ENCODE measurements at places on chromosomes 16 and 17.

GRCh38 chr17:40015998-40016985, 1.1 kb downstream of the CSF3 start:
- no peak for DNase-seq

DNA sequence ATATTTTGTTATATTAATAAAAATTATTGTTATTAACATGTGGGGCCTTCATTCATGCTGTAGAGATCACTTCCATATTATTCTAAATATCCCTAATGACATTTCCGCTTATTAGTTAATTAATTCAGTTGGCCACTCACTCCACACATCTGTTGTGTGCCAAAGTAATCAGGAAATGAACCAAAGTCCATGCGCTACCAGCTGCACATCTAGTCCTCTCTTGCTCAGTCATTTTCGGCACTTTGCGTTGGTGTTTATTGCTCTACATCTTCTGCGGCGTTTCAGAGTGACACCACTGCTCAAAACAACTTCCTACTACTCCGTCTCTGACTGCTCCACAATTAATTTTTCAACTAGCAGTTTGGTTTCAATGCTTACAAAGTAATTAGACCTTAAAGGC, 101.4 kb upstream of the ZFHX3 start:
- DNase-seq = no peak

DNA sequence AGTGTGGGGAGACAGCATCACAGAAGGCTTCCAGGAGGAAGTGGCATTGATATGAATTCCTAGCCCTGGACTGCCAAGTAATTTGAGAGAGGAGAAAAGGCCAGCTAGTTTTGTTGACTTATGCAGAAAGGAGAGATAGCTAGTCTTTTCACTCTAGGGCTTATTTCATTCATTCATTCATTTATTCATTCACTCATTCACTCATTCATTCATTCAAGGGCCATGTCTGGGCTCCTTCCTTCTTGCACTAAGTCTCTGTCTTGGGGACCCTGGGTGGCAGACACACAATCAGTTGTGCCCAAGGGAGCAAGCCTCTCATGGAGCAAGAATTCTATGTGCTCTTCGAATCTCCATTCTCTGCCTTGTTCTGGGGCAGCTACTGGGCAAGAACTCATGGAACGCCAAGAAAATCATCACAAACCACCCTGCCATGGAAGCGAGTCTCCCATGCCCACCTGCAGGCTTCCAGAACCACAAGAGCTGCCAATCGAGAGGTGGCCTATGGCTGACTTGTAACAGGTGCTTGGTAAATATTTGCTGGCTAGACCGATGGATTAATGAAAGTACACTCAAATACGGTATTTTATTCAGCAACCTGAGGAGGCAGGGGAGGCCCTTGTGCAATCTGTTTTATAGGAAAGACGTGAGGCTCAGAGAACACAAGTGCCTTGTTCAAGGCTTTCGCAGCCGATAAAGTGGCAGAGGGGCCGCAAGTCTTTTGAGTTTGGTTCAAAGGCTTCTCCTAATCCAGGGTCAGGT, 223.6 kb downstream of the XYLT1 start:
- DNase-seq = no peak

- DNase-seq = no peak
These were observed 33.7 kb downstream of the GINS3 start for GRCh38 chr16:58425756-58426494.

- DNase-seq = peak; percentile 74
These were observed 20.6 kb downstream of the MYL4 start for GRCh38 chr17:47229535-47230443.

- no peak for DNase-seq
These were observed 9.2 kb downstream of the KRT33B start for GRCh38 chr17:41360296-41360995.

- DNase-seq = no peak
These were observed 170.2 kb downstream of the UTP18 start for GRCh38 chr17:51430591-51430990.

- DNase-seq = no peak
These were observed 1.8 kb downstream of the KNOP1 start for GRCh38 chr16:19716183-19716582.

DNA sequence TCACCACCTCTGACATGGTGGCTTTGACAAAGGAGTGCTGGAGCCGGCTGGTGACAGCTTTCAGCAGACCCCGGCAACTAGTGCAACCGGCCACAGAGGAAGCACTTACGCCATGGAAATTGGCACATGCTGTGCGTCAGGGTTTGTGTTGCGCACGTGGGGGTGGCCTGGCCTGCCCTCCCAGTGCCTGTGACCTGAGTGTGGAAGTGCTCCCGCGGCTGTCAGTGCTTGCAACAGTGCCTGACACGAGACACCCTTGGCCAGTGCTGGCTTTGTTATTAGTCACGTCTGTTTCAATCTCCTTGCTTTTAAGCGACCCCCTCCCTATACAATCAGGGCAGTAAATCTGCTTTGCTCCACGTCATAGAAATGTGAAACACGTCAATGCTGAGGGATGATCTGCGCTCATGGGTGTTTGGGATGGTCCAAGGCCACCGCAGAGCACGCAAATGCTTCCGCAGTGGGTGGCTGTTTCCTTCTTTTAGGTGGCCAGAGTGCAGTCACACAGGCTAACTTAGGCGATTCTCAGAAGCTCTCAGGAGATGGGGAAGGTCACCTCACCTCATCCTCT, 64.3 kb downstream of the PGS1 start:
- DNase-seq = no peak

GRCh38 chr16:74731853-74732477, 31.3 kb upstream of the MLKL start:
- no peak for DNase-seq

GRCh38 chr17:8447799-8448198, 12.1 kb downstream of the NDEL1 start:
- DNase-seq = no peak

DNA sequence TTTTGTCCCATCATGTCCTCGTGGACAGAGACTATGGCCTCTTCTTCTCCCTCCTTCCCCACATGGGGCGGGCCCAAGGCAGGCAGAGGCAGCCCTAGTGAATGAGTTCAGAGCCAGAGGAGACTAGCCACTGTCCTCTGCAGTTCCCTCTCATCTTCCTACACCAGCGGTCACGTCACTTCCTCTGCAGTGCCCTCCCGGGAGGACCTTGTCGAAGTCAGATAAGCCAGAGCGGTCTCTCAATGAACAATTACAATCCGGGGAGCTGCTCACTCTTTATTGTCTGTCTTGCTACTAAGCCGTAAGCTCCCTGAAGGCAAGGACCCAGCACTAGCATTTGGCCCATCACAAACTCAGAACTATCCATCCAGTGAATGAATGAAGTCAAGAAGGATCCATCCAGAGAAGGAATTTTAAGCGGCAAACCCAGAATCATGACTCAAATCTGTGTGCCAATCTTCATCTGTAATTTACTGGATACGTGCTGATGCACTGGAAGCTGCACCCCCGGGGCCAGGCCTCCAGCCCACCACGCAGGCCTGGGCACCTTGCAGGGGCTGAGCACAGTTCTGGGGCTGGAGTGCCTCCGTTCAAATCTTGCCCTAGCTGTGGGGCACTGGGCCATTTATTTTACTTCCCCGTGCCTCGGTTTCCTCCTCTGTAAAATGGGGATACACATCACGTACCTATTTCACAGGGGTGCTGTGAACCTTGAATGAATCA, 18.1 kb downstream of the ZNF423 start:
- peak; percentile 31 for DNase-seq

GRCh38 chr17:80611816-80612215, 67.2 kb downstream of the RPTOR start:
- no peak for DNase-seq

DNA sequence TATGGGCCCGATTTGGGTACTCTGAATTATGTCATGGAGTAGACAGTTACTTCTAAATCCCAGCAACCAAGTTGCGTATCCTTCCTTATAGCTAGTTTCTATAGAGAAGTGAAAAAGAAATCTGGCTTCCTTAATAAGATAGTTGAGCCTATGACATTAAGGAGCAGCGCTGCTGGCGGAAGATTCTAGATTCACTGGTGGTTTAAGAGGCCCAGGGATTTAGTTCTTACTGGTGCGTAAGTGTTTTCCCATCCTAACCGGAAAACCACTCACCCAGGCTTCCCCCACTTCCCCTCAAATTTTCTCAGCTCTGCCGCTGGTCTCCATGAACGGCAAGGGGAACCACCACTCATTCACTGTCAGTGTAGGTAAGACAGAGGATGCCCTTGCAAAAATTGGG, 230.4 kb downstream of the CPPED1 start:
- DNase-seq = no peak

DNA sequence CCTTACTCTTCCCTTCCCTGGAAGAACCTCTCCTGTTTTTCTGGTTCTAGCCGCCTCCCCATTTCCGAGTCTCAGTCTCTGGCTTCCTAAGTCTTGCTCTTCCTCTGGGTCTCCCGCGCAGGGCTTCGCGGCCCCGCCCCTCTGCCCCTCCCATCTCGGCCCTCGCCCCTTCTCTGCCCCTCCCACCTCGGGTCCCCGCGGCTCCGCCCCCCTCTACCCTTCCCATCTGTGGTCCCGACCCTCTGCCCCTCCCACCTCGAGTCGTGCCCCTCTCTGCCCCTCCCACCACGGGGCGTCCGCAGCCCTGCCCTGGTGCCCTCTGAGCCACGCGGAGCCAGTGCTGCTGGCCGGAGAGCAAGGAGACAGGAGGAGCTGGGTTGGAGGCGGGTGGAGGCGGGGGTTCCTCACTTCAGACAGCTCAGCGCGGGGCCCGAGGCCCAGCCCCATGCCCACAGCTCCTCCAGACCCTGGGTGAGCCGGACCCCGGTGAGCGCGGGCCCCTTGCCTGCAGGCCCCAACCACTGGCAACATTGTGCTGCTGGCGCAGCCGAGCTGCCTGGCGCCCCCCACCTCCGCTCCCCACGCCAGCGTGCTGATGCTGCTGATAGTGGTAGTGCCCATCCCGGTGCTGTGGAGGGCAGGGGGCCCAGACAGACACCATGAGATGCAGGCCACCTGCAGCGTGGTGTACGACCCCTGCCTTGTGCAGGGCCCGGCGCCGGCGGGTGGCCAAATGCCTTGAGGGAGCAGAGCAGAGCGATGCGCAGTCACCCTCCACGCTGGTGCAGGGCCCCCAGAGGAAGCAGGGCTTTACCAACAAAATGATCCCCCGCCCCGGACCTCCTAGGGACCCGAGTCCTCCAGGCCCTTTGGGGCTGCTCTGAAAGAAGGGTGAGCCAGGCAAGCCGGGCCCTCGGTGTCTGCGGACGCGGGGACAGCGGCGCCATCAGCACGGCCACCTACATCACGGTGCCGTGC, 2115.3 kb downstream of the TP53TG3F start:
- no peak for DNase-seq

DNA sequence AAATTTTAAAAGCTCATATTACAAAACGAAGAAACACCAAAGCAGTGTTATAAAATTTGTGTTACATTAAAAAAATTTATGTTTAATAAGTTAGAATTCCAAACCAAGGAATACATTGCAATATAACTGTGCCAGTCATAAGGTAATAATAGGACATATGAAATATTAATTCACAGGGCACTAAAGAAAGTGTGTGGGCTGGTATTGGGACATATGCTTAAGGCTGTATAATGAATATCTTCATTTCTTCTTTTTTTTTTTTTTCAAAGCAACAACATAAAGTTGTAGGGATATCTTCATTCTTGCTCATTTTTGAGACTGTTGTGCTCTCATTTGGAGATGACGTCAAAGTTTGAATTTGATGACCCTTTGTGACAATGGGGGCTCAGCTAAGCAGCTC, 17.5 kb upstream of the FBXO47 start:
- no peak for DNase-seq

GRCh38 chr17:60554377-60554788, 28.3 kb upstream of the APPBP2 start:
- DNase-seq = no peak

GRCh38 chr17:58120195-58120822, 27.9 kb upstream of the OR4D1 start:
- DNase-seq = peak; percentile 64

GRCh38 chr17:42337442-42337841, 49.1 kb downstream of the STAT5A start:
- DNase-seq = no peak

GRCh38 chr16:194516-194915, 14.3 kb downstream of the HBQ1 start:
- DNase-seq = no peak

DNA sequence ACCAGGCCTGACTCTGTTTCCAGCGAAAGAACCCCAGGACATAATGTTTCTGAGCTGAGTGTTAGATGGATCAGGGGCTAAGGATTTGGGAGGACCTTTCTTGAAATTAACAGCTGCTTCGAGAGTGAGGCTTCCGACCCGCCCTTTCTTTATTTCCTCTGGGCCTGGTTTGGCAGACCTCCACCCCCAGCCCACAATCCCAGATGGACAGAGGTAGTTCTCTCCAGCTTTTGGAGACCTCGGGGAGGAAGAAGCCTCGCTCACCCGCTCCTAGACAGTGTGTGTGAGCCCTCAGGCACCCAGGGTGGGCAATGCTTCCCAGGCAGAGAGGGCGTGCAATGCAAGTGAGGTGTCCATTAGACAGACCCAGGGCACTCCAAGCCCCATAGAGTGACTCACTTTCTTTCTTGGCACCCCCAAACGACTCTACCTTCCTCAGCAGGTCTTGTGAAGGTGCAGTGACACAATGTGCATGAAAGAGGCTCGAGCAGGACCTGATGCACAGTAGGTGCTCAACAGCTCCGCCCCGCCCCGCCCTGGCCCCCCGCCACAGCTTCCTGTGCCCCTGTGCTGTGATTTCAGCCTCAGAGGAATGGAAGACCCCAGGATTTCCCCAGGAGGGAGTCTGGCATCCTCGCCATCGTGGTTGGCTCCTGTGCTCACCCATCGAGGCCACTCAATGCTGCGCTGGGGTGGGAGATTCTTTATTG, 50.7 kb upstream of the TOB1 start:
- no peak for DNase-seq

DNA sequence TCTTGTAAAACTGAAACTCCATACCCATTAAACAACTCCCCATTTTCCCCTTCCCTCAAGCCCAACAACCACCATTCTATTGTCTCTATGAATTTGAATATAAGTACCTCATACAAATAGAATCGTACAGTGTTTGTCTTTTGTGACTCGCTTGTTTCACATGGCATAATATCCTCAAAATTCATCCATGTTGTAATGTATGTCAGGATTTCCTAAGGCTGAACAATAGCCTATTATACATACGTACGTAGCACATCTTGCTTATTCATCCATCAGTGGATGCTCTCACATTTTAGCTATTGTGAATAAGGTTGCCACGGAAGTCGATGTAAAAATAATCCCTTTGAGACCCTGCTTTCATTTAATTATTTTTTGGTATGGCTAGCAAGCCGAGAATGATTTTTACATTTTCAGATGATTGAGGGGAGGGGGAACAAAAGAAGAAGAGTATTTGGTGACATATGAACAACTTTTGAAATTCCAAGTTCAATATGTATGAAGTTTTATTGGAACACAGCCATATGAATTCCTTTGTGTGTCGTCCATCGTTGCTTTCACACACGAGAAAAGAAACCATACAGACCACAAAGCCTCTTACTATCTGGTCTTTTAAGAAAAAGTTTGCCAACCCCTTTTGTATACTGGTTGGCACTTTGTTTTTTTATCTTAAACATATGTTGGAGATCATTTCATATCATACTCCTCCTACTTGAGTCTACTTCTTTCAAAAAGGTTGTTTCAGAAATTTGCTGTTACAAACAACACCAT, 371.2 kb downstream of the NPIPA8 start:
- no peak for DNase-seq

- no peak for DNase-seq
These were observed 952.6 kb upstream of the SOX9 start for GRCh38 chr17:71168053-71168741.

GRCh38 chr17:56347639-56348038, 194.4 kb downstream of the ANKFN1 start:
- no peak for DNase-seq

Data from endothelial cell (in vitro differentiated cells).